MG63 (cell line): ENCODE measurements at places on chromosomes 2 and 18. TPM values are rescaled to one million over a fixed set of nuclear protein-coding genes. Genes with fewer than 3 reads are reported as not detected.

GRCh38 chr2:23283-23682 is 23.0 kb downstream of the FAM110C start:
- DNase-seq: no peak

DNA sequence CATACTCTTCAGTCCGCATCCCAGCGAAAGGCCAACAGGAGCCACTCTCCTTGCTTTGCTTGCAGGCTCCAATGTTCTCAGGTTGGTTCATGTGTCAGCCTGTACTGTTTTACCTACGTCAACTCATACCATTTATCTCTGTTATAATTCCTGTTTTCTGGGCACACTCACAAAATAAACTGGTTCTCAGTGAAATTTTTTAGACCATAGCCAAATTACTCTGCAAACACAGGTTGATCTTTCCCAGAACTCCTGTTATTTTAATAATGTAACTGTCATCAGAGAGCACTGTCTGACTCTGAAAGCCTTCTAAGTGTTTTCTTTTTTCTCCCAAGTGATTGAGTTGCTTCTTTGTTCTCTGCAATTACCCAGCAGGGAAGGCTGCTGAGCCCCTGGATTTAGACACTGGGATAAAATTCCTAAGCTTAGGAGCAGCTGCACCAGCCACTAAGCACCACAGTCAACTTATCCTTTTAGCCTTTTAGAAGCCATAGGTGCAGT is 111.6 kb upstream of the PIEZO2 start:
- no peak for DNase-seq

DNA sequence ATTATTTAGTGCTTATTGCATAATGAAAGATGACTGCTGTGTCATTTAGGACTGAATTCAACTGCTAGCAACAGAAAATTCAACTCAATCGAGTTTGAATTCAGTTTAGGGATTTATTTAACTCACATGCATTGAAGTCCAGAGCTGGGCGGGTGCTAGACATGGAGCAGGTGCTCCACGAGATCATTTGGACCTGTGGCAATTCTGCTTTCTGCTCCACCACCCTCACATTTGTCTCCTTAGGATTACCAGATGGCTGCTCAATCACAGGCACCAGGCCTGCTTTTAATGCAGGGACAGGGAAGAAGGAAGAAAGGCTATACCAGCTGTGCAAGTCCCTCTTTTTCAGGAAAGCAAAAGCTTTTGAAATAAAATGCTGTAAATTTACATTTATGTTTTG is 572.9 kb upstream of the SLC8A1 start:
- DNase-seq: no peak

DNA sequence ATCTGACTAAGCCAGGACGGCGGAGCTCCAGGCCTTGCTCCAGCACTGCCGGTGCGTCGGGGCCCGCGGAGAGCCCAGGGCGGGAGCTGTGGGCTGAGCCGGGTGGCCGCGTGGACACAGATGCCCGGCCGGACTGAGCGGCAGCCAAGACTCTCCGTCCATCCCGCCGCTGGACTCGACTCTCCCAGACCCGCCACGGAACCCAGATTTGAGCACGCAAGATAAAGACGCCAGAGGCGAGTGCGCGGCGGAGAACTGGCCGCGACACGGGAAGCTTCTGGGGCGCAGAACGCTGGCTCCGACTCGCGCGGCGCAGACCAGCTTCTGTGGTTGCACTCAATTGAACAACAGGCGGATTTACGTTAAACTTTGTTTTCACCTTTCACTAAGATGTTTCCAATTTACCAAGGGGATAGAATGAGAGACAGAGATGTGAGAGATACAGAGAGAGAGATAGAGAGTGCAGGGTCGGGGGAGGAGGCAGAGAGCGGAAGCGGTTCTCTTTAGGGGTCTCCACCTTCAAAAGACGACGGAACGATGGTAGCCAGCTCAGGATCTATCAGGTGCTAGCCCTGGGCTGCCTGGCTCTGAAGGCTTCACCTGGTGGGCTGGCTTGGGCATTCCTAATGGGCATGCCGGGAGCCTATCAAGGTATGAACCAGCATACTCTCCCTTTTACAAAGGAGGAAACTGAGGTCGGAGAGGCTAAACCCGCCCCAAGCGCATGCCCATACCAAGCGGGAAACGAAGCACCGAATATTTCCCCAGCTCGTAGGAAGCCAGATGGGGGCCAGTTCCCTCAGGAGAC is 10.4 kb upstream of the EN1 start:
- no peak for DNase-seq

DNA sequence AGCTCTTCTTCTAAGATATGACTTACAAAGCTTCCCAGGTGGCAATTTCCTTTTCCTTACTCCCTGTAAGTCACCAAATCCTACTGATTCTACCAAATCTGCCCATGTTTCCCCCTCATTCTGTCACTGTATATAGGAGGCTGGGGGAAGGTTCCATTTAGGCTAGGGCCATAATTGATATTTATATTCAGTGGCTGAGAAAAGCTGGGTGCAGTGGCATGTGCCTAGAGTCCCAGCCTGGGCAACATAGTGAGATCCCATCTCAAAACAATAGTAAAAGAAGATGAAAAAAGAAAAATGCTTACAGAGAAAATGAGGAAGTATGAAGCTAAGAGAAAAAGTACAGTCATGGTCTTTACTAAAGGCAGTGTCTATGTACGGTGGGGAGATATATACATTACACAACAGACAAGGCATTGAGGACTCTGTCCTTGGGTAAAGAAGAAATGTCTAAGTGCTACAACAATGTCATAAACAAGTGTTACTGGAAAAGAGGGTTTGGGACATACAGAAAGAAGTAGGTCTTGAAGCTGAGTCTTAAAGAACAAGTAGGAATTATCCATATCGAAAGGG is 4.8 kb downstream of the CWC22 start:
- no peak for DNase-seq

- DNase-seq: no peak
Measured at GRCh38 chr18:52054324-52054723, 285.7 kb upstream of the DCC start.

DNA sequence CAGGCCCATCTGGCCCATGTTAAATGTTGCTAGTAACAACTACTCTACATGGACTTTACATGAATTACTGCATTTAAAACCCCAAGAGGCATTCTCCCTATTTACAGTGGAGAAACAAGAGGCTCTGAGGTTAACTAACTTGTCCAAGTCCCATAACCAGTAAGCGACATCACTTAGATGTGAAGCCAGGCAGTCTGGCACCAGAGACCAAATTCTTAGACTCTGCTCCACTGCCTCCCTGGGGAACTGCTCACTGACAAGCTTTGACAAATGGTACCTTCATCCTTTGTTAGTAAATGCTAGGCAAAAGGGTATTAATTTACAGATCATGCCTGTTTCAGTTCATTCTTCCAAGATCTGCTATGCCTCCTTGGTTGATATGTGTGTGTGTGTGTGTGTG is 124.8 kb downstream of the AFF3 start:
- peak; percentile 82 for DNase-seq

DNA sequence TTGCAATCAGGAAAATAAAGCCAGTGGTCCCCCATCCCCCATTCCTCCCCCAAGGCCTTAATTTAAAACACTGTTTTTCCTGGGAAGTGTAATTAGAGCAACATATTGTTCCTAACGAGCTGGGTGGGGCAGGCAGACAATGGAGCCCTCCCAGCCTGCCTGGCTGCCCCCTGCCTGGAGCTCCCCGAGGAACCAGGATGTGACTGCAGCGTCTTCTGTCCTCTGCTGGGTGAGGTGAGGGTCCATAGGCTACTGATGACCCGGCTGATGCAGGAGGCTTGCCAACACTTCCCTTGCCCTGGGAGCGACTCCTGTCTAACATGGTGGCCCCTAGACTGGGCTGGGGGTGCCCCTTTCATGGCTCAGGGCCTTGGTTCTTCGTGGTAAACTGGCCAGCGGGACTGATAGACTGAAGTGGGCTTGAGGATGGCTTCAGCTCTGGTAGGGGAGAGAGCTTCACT is 152.4 kb downstream of the DYSF start:
- DNase-seq: no peak

DNA sequence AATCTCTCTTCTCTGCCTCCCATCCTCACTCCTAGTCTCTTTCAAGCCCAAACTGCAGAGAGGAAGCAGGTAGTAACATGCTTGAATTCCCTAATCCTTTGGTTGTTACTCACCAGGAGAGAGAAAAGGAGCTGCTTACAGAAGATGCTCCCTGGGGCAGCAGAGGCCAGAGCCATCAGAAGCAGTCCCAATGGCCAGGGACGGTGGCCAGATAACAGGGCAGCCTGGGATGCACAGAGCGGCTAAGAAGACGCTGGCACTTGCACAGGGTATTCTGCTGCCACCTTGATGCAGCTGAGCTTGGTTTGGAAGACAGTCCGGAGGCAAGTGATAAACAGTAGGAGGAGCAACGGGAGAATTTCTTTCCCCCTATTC is 250 bp downstream of the DSC1 start:
- DNase-seq: no peak

DNA sequence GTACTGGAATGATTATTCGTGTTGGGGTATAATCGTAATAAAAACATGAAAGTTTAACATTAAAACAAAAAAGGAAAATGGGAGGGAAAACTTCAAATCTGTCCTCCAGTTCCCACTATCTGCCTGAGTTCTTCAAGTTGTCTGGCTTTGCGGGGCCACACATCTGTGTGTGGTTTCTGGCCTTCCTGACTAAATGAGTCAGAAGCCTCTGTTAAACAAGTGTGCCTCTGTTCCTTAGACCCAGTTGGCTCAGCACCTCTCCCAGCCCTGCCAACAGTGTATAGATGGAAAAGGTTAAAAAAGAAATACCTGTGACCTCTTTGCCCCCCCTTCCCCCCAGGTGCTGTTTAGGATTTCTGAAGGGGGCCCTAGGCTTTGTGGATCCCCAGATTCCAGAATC is 30.2 kb downstream of the XDH start:
- peak; percentile 80 for DNase-seq

DNA sequence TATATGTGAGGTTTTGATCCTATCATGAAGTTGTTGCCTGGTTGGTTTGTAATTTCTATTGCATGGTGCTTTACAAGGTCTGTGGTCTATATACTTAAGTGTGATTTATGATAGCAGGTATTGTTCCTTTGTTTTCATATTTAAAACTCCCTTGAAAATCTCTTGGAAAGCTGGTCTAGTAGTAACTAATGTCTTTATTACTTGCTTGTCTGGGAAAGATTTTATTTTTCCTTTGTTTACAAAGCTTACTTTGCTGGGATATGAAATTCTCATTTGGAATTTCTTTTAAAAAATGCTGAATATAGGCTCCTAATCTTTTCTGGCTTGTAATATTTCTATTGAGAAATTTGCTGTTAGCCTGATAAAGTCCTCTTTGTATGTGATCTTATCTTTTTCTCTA is 862.9 kb upstream of the NXPH2 start:
- DNase-seq: no peak

GRCh38 chr18:9755615-9756014 is 47.5 kb downstream of the RAB31 start:
- DNase-seq: no peak

- DNase-seq: no peak
Measured at GRCh38 chr2:151197184-151198108, 64.2 kb downstream of the RBM43 start.

DNA sequence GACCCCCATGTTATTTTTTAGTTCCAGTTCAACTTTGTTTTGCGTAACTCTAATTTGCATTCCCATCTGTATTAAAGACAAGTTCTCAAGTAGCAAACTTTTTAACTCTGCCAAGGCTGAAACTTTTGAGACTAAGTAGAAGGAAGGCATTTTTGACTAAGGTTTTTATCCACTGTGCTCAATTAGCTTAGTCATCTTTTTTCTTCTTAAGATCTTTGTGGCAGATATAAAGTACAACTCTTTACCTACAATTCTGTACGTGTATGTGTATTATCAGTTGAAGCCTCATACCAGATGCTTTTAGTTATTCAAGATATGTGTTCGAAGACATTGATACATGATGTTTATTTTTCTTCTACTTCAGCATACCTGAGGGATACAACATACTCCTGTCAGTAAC is 41.6 kb downstream of the CREB1 start:
- no peak for DNase-seq

- DNase-seq: no peak
Measured at GRCh38 chr2:152617456-152618192, 99.6 kb downstream of the PRPF40A start.

GRCh38 chr2:132581991-132582738 is 87.8 kb downstream of the LYPD1 start:
- peak; percentile 35 for DNase-seq

- DNase-seq: no peak
Measured at GRCh38 chr2:74048147-74048546, 63.4 kb downstream of the TET3 start.

DNA sequence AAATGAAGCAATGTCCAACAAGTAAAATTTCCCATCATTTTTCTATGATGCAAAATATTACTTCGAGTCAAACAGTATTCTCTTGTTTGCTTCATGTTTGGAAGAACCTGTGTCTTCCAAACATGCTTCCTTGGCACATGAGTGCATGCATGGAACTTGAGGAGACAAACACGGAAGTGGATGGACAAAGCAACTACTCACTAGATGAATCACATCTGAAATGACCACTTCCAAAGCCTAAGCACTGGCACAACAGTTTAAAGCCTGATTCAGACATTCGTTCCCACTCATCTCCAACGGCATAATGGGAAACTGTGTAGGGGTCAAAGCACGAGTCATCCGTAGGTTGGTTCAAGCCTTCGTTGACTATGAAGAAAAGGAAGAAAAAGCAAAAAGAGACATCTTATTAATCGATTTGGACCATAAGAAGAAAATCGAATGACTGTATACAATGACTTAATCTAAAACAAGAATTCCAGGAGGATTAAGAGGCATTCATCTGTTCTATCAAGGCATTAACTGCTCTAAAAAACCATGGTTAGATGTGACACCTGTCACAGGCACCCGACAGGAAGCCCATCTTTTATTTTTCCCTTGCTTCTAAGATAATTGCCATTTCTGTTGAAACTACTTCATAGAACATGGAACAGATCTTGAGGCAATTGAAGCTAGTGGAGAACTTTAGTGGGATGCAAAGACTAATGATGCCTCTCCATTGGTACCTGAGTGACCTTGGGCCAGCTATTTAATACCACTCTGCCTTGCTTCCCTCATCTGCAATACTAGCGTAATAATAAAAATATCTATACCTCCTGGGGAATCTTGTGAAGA is 56.0 kb downstream of the ATIC start:
- peak; percentile 10 for DNase-seq

DNA sequence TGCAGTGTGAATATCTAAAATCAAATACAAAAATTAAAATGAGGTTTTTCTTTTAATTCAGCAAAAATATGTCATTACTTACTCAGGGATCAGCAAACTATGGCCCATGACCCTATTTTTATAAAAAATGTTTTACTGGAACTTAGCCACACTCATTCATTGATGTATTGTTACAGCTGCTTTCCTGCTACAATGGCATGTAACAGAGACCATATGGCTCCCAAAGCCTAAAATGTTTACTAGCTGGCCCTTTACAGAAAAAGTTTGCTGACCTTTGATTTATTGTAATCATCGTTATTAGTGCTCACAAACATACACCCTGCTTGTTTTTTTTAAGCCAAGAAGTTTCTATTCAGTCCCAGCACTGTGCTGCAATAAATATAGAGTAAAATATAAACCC is 120.3 kb downstream of the PLA2R1 start:
- no peak for DNase-seq

- no peak for DNase-seq
Measured at GRCh38 chr2:86794861-86795260, 4.1 kb upstream of the CD8A start.

- DNase-seq: no peak
Measured at GRCh38 chr2:29821591-29821990, 99.8 kb downstream of the ALK start.

Gene HS1BP3
- total RNA-seq: 10.9 and 28.0 TPM in 2 replicates

Gene IL36G
- not detected in 2 replicates for total RNA-seq

Gene ANKRD62
- not detected in 2 replicates for total RNA-seq

Gene TNFAIP6
- 0.84 and 1.8 TPM in 2 replicates for total RNA-seq

Gene CRIM1
- total RNA-seq: 61.0 and 102 TPM in 2 replicates

Gene GDF7
- total RNA-seq: not detected in 2 replicates

Gene CERKL
- not detected in 2 replicates for total RNA-seq
